Sigmoid colon (tissue), 7 donors: ENCODE measurements at places on chromosomes 2 and 18. TPM values are rescaled to one million over a fixed set of nuclear protein-coding genes. Genes with fewer than 3 reads are reported as not detected.

The EIF2B4 gene
- total RNA-seq: 48.9 TPM

The B4GALT6 gene
- 5.3 TPM for total RNA-seq

The MYOM1 gene
- total RNA-seq: 17.3 TPM

The ITGB6 gene
- total RNA-seq: not detected

The C2orf15 gene
- not detected for total RNA-seq

The SATB2 gene
- total RNA-seq: 2.5 TPM

The TMEFF2 gene
- 1.4 TPM for total RNA-seq

The CD8B2 gene
- not detected for total RNA-seq

The PPP1R1C gene
- total RNA-seq: not detected

GRCh38 chr2:219125886-219126270 is 34.7 kb downstream of the NHEJ1 start:
- no peaks in the 10 kb centered on the region for H3K36me3 ChIP-seq
- no peaks in the 10 kb centered on the region for H3K4me1 ChIP-seq
- DNase-seq: no peak
- no peak overlapping the region for H3K4me3 ChIP-seq
- no peaks in the 10 kb centered on the region for H3K27me3 ChIP-seq
- H3K27ac ChIP-seq: no peak overlapping the region

- DNase-seq: no peak
- no peaks in the 10 kb centered on the region for H3K36me3 ChIP-seq
- H3K4me1 ChIP-seq: no peaks in the 10 kb centered on the region
- H3K27ac ChIP-seq: no peak overlapping the region
Observed at GRCh38 chr2:7765236-7765635, 848.0 kb downstream of the RNF144A start.

GRCh38 chr2:233199870-233200269 is 51.6 kb upstream of the ATG16L1 start:
- H3K36me3 ChIP-seq: no peaks in the 10 kb centered on the region
- no peaks in the 10 kb centered on the region for H3K4me1 ChIP-seq
- no peaks in the 10 kb centered on the region for H3K27me3 ChIP-seq

DNA sequence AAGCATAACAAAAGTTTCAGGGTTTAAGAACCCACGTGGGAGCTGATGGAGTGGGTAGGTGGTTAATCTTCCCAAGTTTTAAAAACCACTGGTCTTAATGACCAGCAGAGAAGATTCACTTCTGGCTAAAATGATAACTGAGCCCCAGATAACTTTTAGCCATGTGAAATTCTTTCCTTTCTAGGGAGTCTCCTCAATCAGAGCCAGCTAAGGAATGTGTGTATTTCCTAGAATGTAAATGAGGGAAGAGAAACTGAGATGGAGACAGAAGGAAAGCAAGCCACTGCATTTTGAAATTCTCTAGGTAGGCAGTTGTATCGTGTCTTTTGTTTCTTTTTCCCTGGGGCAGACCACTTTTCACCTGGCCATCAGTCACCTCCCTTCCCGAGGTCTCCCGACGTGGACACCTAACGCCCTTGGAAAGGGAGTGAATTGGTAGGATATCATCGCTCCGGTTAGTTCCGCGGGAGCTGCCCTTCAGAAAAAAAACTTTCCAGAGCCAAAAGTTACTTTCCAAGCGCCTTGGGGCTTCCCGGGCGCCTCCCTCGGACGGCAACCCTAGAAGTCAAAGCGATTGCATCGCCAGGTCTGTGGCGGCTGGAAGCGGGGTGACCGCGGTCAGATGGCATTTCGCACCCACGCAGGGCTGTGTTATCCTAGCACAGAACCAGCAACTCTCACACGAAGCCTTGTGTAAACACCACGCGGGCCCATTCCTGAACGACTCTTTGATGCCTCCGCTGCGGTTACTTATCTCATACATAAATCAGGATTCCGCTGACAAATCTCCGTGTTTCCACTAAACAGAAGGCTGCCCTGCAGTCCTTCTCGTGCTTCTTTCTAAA is 1.3 kb downstream of the COLEC12 start:
- H3K4me1 ChIP-seq: peaks cover 30% of the 10 kb centered on the region
- DNase-seq: peak; percentile 65
- H3K36me3 ChIP-seq: no peaks in the 10 kb centered on the region

DNA sequence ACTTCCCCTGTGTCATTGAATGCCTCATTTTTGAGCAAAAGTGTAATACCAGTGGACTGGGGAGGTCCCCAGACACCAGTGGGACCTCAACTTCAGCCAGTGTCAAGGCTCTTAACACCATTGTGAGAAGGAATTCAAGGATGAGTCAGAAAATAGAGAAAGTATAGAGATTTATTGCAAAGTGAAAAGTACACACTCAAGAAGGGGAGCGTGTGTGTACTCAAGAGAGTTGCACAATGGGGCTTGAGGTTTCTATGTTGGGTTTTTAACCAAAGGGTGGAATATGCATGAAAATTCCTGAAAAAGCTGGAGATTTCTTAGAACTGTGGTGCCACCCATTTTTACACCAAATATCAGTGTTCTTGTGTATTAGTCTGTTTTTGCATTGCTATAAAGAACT is 81.9 kb downstream of the ADCYAP1 start:
- DNase-seq: no peak
- no peaks in the 10 kb centered on the region for H3K27me3 ChIP-seq
- H3K4me1 ChIP-seq: no peaks in the 10 kb centered on the region
- no peak overlapping the region for H3K27ac ChIP-seq

GRCh38 chr2:143844986-143845385 is 674.9 kb downstream of the ZEB2 start:
- no peak overlapping the region for H3K4me3 ChIP-seq
- no peak overlapping the region for H3K27ac ChIP-seq
- no peaks in the 10 kb centered on the region for H3K4me1 ChIP-seq
- H3K36me3 ChIP-seq: no peaks in the 10 kb centered on the region
- no peak for DNase-seq

DNA sequence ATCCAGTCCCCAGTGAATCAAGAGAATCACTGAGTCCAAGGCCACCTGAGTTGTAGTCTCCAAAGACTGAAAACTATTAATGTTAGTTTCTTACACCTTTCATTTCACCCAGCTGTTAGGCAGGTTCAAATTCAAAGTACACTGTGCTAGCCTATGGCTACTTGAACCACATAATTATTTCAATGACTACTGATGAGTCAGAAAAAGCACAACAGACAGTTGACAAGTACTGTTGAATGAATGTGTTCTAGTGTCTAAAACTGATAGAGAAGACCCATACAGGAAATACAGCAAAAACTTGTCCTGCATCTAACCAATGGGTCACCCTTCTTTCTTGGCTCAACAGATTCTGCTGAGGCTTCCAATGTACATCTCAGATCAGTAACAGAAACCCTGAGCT is 160.9 kb downstream of the MYO5B start:
- H3K4me3 ChIP-seq: no peak overlapping the region
- H3K27me3 ChIP-seq: no peaks in the 10 kb centered on the region
- H3K4me1 ChIP-seq: no peaks in the 10 kb centered on the region

DNA sequence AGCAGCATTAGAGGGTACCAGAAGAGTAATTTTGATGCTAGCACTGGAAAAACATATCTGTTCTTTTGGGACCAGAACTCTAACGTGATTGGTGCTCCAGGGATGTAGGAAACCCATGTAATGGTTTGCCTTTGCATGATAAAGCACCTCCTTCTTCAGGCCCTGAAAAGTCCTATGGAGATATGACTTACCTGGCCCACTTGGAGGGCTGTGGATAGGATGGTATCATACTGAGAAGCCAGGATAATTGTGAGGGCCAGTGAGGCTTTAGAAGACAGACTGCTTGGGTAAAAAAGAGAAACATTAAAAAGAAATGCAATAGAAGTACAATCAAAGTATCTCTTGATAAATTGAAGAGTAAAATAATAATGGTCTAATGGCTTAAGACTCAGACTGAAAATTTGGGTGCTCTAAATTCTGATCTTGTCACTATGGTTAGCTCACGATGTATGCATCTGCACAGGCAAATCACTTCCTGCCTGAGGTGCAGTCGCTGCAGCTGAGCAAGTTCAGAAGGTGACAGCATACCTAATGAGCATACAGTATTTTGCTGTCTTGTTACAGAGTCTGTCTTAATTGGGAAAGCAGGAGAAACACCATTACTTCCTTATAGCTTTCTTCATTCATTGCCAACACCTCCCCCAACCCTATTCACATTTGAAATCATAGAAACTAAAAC is 371.5 kb downstream of the NUP35 start:
- H3K36me3 ChIP-seq: no peaks in the 10 kb centered on the region
- DNase-seq: no peak
- H3K4me1 ChIP-seq: peaks cover 8% of the 10 kb centered on the region
- no peaks in the 10 kb centered on the region for H3K27me3 ChIP-seq
- H3K4me3 ChIP-seq: no peak overlapping the region

DNA sequence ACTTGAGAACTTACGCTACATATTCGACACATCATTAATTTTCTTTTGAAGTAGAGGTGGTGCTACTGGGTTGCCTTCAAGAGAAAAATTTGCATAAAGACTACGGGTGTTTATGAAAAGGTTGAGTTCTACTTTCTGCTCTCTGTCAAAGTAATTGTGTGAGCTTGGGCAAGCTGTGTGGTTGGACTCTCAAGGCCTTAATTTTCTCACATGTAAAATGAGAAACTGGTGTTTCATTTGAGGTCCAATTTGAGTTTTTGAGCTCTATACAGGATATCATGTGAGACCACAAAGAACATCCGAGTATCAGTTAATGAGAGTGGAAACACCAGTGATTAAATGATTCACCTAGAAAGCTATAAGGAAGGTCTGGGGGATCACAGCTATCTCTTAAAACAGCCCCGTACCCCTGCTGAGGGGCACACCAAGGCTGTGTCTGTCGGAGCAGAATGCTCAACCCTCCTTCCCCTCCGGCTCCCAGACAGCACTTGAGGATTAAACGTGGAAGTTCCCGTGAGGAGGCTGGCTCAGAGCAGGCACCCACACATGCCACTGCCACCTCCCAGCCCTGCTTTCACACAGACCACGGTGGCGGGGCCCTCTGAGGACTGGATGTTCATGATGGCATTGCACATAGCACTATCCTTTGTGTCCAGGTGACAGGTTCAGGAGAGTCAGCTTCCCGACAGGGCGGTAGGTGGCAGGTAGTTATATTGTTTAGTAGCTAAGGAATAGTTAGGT is 191.8 kb downstream of the RNF144A start:
- no peak overlapping the region for H3K4me3 ChIP-seq
- H3K27ac ChIP-seq: no peak overlapping the region
- no peak for DNase-seq

GRCh38 chr2:149489452-149489851 is 98.1 kb downstream of the MMADHC start:
- H3K4me1 ChIP-seq: no peaks in the 10 kb centered on the region
- H3K36me3 ChIP-seq: no peaks in the 10 kb centered on the region
- DNase-seq: no peak
- no peak overlapping the region for H3K4me3 ChIP-seq
- H3K27ac ChIP-seq: no peak overlapping the region

GRCh38 chr18:5295231-5295920 is at the start of gene ZBTB14:
TSS of gene ZBTB14 (minus strand) at chr18:5295726. CDS start at chr18:5293246, 2,480 bp downstream.
- peak within 1 kb of the TSS; percentile 98 for H3K27ac ChIP-seq
- peaks cover 12% of the 10 kb centered on the region for H3K36me3 ChIP-seq
- peak within 1 kb of the TSS; percentile 84 for H3K4me3 ChIP-seq

DNA sequence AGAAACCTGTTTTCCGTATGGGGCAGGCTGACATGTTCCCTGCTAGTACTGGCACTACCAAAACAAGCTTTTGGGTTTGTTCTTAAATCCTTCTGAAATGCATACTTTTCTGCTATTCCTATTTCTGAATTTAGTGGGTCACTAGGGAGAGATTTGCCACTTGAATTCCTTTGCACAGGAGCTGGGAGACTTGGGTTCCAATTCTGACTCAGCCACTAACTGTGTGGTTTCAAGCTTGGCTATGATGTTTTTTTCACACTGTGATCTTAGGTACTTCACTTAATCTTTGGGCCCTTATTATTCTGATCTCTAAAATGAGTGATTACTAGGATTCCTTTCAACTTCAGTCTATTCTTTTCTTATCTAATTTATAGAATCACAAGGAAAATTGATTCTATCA is 105.5 kb downstream of the BCL11A start:
- DNase-seq: no peak
- no peak overlapping the region for H3K27ac ChIP-seq
- H3K36me3 ChIP-seq: peaks cover 5% of the 10 kb centered on the region
- H3K4me3 ChIP-seq: no peak overlapping the region

GRCh38 chr2:49933711-49934110 is 779.4 kb upstream of the FSHR start:
- H3K4me1 ChIP-seq: no peaks in the 10 kb centered on the region
- H3K27ac ChIP-seq: no peak overlapping the region
- no peak overlapping the region for H3K4me3 ChIP-seq

DNA sequence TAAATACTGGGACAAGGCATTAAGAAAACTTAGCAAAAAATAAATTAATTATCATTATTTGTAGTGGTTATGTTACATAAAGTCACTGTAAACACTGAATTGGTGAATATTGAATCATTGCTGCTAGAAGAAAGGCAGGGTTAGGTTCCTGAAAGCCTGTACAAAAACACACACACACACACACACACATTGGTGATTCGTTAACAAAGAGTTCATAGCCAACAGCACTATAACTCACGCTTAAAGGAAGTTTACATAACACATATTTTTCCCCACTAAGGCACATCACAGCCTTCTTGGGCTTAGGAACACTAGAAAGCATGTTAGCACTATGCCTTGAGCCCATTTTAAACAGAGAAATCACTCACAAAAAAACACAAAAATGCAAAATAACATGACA is 690.0 kb upstream of the PIK3C3 start:
- peaks cover 34% of the 10 kb centered on the region for H3K4me1 ChIP-seq
- H3K36me3 ChIP-seq: no peaks in the 10 kb centered on the region
- no peak overlapping the region for H3K4me3 ChIP-seq
- H3K27ac ChIP-seq: no peak overlapping the region

DNA sequence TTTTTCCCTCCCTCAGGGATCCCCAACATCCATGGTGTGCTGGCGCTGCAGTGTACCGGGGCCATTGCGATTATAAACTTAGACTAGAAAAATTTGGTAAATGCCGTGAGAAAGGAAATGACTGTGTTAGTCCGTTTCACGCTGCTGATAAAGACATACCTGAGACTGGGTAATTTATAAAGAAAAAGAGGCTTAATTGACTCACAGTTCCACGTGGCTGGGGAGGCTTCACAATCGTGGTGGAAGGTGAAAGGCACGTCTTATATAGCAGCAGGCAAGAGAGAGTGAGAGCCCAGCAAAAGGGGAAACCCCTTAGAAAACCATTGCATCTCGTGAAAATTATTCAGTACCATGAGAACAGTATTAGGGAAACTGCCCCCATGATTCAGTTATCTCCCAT is 44.3 kb downstream of the NTSR2 start:
- DNase-seq: no peak
- H3K27me3 ChIP-seq: no peaks in the 10 kb centered on the region
- no peak overlapping the region for H3K27ac ChIP-seq
